Kasumi-1 (cell line): ENCODE measurements at places on chromosomes 2 and 18.

DNA sequence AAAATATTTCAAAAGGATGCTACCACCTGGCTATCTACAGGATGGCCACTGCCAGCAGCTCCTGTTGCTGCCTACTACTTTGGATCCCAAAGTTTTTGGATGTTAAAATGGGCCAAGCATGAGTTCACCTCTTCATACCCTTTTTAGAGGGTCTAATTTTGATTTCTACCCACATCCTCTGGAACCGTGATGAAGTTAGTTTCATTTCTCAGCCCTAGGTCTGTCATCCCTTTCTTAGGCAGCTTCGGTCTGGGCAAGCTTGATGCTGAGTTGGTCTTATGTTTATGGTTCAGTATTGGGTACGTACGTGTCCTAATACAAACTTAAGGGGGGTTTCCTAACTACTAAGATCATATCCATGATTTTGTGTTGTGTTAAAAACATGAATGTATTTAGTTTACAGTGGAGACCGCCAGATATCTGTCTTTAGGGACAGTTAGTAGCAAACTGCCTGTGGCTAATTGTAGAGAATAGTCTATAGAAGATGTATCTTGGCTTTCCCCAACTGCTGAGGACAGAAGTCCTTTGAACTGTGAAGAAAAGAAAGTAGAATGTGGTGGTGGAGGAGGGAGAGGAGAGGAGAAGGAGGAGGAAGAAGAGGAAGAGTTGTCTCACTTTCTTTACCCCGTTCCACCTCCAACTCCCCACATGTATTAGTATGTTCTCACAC is 184.9 kb downstream of the UBE2E3 start:
- no peak for DNase-seq

GRCh38 chr2:44770221-44771195 is 171.0 kb upstream of the SIX3 start:
- DNase-seq, result peak; percentile 6

- no peak for DNase-seq
These were observed 258.0 kb downstream of the HDAC4 start for GRCh38 chr2:239142806-239143205.

- no peak for DNase-seq
These were observed 81.7 kb downstream of the RBMS1 start for GRCh38 chr2:160411955-160412354.

- no peak for DNase-seq
These were observed 415.2 kb upstream of the TCF4 start for GRCh38 chr18:56003009-56003719.
